Jurkat, Clone E6-1 (cell line): ENCODE measurements at places on chromosomes 6 and 20.

DNA sequence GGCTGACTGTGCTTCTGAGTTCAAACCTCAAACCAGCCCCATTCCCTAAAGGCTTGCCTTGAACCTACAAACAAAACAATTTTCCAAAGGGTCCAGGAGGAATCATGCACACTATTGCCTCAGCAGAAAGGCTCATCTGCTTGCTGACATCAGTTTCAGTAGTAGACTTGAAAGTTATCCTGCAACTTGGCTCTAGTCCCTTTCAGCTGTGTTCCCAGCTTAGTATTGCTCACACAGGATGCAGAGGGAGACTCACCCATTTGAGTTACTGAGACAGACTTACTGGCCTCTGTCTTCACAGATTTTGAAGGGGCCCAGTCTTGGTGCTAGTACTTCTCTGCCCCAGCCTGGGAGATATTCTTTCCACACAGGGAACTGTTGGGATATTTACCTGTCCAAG is 38.5 kb upstream of the TFB1M start:
- no peak for DNase-seq

DNA sequence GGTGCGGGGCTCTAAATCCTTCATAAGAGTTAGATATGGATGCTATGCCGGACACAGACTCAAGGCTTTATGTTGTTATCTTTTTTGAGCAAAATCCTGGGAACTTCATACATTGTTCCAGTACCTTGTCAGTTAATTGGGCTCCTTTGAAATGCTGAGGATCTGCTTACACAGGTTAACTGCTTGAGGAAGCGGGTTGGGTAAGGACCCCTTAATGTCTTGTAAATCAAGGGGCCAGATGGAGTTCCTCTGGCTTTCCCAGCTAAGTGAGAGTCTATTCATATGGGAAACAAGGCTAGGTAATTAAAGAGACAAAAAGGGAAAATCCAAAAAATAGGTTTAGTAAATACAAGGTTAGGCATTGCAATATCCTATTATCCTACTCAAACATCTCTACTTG is 141.5 kb downstream of the OR2B2 start:
- DNase-seq = no peak

DNA sequence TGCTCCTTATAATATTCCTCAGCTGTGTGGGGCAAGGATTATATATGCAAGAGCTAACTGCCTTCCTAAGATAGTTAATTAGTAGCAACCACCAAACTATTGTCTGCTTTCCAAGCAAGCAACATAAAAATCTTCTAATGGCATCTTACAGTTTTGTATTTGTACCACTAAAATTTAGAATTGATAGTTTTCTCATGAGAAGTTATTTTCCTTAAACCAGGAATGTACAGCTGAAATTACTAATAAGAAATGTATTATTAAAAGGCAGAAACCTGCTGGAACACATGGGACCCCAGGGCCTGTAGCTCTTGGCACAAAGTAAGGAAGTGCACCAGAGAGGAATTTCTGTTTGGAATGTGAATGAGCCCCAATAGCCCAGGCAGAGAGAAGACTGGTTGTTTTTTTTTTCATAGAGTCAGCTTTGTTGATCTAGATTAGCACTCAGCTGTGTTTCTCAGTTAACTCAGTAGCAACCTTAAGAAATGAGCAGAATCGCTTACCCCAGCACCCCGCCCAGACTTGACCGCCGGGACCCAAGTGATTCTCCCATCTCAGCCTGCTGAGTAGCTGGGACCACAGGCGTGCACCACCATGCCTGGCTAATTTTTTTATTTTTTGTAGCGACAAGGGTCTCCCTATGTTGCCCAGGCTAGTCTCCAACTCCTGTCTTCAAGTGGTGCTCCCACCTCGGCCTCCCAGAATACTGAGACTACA is 2.6 kb downstream of the MGME1 start:
- DNase-seq = no peak

GRCh38 chr20:53032478-53032932 is 60.3 kb downstream of the TSHZ2 start:
- no peak for DNase-seq

DNA sequence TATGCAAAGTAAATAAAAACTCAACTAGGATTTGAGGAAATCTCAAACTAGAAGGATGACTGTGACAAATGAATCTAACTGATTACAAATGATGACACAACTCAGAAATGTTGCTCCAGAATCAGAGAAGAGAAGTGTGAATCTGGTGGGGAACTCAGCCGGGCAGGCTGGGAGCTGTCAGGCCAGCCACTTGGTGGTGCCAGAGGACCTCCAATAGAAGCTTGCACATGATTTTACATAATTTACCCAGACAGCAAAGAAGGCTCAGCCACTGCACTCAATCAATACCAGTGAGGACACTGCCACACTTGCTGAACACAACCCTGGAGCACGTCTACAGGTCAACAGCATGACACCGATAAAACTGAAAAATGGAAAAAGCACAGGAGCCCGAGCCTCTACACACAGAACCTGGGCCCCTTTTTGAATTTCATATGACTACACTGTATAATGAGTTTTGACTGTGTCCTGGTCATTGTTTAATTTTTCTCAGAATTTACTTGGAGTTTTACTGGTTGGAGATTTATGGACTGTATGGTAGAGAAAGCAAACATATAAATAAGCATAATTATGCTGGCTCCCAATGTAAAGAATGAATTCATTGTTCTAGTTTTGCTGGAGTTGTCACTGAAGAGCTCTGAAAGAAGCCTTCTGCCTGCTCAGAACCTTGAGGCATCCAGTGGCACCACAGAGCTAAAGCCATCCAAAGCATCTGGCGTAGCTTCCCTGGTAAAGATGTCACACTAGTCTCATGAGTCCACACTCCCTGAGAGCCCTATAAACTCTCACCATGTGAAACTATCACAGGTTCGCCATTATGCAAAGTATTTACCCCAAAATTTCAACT is 296.5 kb downstream of the THBS2 start:
- DNase-seq = peak; percentile 28

- no peak for DNase-seq
These were observed 14.8 kb upstream of the VAPB start for GRCh38 chr20:58374027-58374850.

GRCh38 chr6:107871976-107872375 is 47.9 kb upstream of the SCML4 start:
- no peak for DNase-seq

DNA sequence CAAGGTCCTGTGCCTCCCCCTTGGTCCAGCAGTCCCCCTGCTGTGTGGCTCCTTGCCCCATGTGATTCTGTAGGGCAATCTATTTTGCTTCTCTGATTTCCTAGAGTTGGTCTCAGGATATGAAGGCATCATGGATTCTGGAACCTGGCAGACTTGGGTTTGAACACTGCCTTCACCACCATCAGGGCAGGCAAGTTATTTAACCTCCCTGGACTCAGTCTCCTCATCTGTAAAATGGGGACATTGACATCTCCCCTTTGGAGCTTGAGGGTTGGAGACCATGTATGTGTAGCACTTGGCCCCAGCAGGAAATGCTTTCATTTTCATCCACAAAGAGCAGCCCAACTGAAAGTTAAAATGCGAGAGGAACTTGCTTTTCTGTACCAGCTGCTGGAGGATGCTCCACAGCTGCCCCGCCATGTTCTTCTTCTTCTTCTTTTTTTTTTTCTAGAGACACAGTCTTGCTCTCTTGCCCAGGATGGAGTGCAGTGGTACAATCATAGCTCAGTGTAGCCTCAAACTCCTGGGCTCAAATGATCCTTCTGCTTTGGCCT is 6.7 kb downstream of the TOX2 start:
- DNase-seq = peak; percentile 46

GRCh38 chr20:60136645-60137401 is 178.6 kb downstream of the CDH26 start:
- DNase-seq = peak; percentile 73

DNA sequence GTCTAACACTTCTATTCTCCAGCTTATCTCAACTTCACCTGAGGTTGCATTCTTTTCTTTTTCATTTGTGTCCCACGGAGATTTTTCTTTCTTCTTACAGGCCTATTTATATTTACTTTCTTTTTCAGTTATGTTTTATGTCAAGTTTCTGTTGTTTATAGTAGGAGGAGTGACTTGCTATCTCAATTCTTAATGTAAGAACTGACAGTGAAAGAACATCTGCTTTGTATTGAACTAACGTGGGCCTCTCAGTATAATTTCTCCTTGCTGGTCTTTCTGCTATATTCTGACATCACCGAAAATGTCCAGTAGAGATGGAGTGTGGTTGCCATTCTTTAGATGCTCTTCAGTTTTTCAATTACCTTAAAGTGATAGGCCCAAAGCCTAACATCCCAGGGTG is 521.7 kb downstream of the EPM2A start:
- no peak for DNase-seq

DNA sequence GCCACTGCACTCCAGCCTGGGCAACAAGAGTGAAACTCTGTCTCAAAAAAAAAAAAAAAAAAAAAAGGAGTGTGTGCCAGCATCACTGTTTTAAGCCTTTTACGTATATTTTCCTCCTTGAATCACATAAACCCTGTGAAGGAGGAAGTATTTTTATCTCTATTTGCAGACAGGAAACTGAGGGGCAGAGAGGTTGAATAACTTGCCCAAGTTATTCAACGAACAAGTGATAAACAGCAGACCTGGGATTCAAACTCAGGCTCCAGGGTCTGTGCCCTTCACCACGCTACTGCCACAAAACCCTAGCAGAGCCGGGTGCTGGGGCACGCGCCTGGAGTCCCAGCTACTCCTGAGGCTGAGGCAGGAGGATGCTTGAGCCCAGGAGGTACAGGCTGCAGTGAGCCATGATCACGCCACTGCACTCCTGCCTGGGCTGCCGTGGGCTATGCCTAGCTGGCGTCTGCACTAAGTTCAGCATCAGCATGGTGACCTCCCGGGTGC is 9.4 kb upstream of the AVP start:
- peak; percentile 88 for DNase-seq

GRCh38 chr6:169161572-169162167 is 92.0 kb downstream of the THBS2 start:
- DNase-seq = no peak

DNA sequence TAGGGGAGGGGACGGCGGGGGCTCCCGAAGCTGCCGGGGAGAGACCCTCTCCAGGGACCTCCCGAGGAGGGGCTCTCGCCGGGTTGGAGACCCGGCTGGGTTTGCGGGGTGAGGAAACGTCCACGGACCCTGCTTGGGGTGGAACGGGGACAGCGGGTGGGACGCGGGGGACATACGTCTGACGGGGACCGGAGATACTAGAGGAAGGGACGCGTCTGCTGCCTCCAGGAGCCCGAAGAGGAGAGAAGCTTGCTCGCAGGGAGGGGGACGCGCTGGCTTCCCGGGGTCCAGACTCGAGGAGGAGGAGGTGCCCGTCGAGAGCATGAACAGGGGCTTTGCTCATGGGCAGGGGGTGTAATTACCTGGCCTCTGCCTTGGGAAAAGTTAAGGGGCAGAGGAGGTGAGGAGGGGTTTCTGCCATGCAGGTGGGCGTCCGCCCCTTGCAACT is 593 bp downstream of the DNMT3B start:
- DNase-seq = no peak
